GM20000 (cell line): ENCODE measurements at places on chromosomes 3 and 15.
A peak's percentile ranks its signal among the peaks of the same experiment; 100 is the strongest.

DNA sequence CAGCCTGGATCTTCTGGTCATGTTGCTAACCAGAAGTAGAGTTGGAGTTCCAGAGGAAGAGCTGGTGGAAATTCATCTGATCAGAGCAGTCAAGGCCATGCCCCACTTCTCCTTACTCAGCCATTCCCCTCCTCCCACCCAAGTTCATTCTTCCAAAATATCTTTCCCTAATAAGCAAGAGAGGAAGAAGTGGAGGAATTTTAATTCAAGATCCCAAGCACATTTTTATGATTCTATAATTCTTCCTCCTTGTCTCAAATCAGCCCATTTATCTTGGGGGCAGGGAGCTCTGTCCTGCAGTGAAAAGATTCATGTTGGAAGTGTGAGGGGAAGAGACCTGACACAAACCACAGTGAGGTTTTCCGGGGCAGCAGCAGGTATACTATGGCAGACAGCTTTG is 85.0 kb upstream of the GALNT15 start:
- no peak for DNase-seq

GRCh38 chr3:107634099-107634489 is 111.3 kb downstream of the BBX start:
- no peak for DNase-seq

GRCh38 chr3:175948041-175948440 is 1088.9 kb downstream of the NAALADL2 start:
- no peak for DNase-seq

GRCh38 chr15:39251413-39252133 is 329.3 kb upstream of the THBS1 start:
- no peak for DNase-seq

- DNase-seq, result no peak
Measured at GRCh38 chr3:128007033-128007424, 45.2 kb upstream of the SEC61A1 start.

GRCh38 chr3:152056481-152056880 is 183.0 kb downstream of the SUCNR1 start:
- DNase-seq, result no peak

GRCh38 chr15:79505956-79506355 is 73.8 kb downstream of the MINAR1 start:
- no peak for DNase-seq

DNA sequence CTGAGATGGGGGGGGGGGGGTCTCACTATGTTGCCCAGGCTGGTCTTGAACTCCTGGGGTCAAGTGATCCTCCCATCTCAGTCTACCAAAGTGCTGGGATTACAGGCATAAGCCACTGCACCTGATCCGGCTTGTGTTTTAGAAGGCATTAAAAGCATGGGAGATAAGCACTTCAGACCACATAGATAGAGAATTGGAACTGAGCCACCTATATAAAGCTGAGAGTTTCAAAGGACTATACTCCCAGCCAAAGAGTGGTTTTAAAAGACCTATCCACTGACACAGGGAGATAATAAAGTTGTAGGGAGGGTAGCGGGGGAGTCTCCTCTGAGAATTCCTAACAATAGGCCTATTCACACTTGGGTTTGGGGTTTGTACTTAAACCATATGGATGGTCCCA is 34.8 kb downstream of the DENND4A start:
- DNase-seq, result no peak

- no peak for DNase-seq
Measured at GRCh38 chr3:6165951-6166350, 695.0 kb upstream of the GRM7 start.

DNA sequence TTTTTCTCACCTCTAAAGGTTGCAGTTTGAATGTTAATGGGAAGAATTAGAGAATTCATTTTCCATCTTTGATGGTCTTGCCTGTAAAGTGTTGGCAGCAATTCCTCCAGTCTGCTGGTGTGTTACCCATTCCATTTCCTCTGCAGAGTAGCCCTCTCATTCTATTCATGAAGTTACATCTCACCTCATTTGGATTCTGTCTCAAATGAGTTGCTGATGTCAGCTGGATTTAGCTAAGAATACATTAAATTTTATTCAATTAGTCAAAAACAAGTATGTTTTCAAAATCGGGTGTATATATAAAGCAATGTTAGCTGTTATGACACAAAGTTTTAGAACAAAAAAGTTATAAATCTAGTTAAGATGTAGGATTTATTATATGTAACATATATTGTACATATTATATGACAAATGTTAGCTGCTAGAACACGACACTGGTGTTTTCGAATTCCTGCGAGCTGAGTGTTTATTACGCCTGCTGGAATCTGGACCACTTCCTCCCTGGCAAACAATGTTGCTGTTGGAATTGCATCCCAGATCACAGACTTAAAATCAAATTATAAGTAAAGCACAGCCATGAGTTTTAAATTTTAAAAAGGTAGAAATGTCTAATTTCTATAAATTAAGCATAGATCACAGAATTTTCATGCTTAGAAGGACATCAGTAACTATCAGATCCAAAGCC is 516.2 kb downstream of the OCA2 start:
- DNase-seq, result no peak

DNA sequence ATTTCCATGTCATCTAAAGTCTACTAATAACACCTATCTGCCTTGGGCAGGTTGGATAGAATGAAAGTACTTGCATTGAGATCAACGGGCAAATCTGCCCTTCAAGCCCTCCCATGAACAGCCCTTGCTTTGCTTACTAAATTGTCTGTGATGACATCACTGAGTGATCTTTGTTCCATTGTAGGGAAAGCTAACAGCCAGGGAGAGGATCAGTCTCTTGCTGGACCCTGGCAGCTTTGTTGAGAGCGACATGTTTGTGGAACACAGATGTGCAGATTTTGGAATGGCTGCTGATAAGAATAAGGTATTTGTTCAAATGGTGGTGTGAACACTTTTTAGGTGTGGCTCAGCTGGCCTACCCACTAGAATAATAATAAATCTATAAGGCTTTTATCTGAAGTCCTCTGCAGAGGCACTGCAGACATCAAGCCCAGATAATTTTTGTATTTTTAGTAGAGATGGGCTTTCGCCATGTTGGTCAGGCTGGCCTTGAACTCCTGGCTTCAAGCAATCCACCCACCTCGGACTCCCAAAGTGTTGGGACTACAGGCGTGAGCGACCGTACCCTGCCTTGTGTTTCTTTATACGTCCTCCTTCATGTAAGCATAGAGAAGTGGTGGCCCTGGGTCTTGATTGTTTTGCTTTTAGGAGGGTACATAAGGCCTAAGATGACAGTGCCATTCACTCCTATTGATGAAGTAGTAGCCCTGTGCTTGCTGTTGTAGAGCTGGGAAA is 5.7 kb downstream of the PCCB start:
- no peak for DNase-seq

- DNase-seq, result no peak
Measured at GRCh38 chr3:149462581-149463011, 11.9 kb upstream of the TM4SF4 start.

DNA sequence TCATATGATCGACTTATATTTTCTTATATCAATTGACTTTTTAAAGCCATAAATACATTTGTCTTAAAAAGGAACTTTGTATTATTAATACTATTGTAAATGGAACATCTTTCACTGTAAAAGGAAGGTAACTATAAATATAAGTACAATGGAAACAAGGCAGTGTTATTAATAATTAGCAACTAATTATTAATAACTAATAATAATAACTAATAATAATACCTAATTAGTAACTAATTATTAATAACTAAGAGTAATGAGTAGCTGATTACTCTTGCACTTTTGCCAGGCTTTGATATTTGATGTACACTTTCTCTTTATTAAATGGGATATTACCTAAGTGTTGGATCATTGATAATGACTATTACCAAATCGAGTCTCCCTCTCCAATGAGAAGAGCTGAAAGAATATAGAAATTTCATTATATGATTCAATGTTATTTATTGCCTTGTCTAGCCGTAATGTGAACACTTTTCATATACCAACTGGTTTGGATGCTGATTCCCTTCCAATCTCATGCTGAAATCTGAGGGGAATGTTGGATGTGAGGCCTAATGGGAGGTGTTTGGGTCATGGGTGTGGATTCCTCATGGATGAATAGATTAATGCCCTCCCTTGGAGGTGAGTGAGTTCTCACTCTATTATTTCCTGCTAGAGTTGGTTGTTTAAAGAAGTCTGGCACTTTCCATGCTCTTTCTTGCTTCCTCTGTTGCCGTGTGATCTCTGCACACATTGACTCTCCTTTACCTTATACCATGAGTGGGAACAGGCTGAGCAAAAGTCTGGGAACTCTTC is 202.1 kb upstream of the ZBTB20 start:
- DNase-seq, result no peak

GRCh38 chr3:113329757-113330156 is 111.5 kb downstream of the CFAP44 start:
- DNase-seq, result no peak

- DNase-seq, result no peak
Measured at GRCh38 chr3:157300094-157300493, 136.6 kb upstream of the PTX3 start.

- no peak for DNase-seq
Measured at GRCh38 chr15:40055576-40056293, 16.8 kb upstream of the SRP14 start.

GRCh38 chr15:55942332-55942731 is 51.1 kb downstream of the NEDD4 start:
- no peak for DNase-seq

GRCh38 chr15:94119923-94120775 is 111.2 kb upstream of the MCTP2 start:
- peak; percentile 61 for DNase-seq

GRCh38 chr3:51773529-51774056 is 5.4 kb downstream of the IQCF6 start:
- DNase-seq, result no peak

GRCh38 chr3:113454057-113454456 is 12.8 kb upstream of the CFAP44 start:
- no peak for DNase-seq

DNA sequence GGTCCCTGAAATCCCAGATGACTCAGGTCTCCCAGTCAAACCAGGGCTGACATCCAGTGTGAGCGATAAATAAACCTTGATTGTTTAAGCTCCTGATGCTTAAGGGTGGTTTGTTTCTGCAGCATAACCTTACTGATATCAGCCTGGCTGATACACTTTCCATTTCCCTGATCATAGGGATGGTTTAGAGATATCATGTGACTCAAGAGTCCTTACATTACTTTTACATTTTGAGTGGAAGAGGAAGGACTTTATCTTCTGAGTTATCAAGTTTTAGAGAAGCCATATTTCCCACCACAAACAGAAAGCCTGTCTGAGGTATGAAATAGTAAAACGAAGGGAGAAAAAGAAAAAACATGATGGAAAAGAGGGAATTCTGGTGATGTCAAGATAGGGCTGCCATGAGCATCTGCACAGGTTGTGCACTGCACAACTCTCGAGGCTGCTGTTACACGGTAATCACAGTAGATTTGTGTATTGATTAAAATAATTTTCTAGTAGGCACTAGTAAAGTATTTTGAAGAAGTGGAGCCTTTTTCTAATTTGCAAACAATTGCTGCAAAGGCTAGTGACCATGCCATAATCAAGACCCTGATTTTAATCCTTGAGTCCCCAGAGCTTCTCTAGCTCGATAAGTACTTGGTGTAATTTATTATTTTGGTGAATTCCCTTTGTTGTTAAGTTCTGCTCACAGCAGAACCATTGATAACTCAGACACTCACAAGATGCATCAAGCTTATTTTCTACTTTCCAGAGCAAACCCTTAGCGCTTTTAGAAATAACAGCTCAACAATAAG is 34.1 kb upstream of the FBLN2 start:
- no peak for DNase-seq

GRCh38 chr3:4852780-4853748 is 126.2 kb upstream of the BHLHE40 start:
- no peak for DNase-seq

- no peak for DNase-seq
Measured at GRCh38 chr3:85979034-85979433, 1011.9 kb downstream of the VGLL3 start.

- DNase-seq, result no peak
Measured at GRCh38 chr15:63495780-63496488, 8.5 kb upstream of the USP3 start.

DNA sequence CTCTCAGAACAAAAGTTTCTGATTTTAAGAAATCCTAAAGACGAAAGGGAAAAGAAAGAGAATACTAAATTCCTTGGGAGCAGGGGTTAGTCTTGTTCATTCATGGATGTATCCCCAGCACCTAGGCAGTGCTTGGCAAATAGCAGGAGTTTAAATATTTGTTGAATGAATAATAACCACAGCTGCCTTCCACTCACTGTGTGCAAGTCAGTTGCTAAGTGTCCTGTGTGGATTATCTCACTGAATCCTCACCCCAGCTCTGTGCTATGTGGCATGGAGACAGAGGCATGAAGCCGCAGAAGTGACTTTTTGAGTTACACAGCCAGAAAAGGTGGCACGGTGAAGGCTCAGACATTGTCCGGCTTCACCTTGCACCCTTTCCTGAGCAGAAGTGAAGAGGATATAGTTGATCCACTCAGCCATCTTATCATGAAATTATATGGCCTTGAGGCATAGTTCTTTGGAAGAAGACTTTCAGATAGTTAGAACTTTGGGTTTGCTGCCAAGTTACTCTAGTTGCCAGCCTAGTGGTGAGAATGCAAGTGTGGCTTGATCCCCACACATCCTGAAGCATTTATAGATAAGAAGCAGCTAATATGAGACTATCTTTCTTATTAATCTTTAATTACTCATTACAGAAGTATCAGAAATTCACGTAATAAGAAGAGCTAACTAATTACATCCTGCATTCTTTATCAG is 355.5 kb downstream of the LRTM1 start:
- DNase-seq, result no peak

DNA sequence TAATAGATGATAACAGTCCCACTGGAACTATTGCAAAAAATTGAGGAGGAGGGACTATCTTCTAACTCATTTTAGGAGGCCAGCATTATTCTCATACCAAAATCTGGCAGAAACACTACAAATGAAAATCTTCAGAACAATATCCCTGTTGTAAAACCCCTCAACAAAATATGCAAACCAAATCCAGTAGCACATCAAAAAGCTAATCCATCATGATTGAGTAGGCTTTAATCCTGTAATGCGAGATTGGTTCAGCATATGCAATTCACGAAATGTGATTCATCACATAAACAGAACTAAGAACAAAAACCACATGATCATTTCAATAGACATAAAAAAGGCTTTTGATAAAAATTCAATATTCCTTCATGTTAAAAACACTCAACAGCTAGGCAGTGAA is 23.9 kb upstream of the PLSCR2 start:
- DNase-seq, result no peak

- no peak for DNase-seq
Measured at GRCh38 chr3:171822431-171823106, 12.3 kb upstream of the PLD1 start.

GRCh38 chr15:36594556-36595090 is 15.2 kb downstream of the CDIN1 start:
- DNase-seq, result no peak

- DNase-seq, result no peak
Measured at GRCh38 chr3:36229496-36229895, 150.8 kb upstream of the STAC start.
